Activated gamma-delta T cell treated with Interleukin-2 at 50 U/mL for 16 hours (primary cell): ENCODE measurements at places on chromosomes 1 and 21.

- DNase-seq = no peak
Observed at GRCh38 chr21:14559102-14559501, 13.0 kb upstream of the SAMSN1 start.

DNA sequence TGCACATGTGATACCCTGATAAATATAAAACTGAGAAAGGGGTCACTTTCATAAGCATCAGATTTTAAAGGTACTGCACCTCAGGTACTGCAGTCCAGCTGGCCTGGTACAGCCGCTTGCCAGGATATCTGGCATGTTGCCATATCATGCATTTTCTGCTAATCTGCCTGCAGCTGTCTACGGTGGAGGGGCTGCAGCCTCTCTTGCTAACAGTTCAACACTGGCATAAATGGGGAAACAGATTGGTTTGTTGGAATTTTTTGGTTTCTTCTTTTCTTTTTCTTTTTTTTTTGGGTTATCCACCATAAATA is 71.5 kb downstream of the MIS18A start:
- DNase-seq = no peak

GRCh38 chr1:111448482-111448917 is 556 bp downstream of the WDR77 start:
- DNase-seq = no peak

DNA sequence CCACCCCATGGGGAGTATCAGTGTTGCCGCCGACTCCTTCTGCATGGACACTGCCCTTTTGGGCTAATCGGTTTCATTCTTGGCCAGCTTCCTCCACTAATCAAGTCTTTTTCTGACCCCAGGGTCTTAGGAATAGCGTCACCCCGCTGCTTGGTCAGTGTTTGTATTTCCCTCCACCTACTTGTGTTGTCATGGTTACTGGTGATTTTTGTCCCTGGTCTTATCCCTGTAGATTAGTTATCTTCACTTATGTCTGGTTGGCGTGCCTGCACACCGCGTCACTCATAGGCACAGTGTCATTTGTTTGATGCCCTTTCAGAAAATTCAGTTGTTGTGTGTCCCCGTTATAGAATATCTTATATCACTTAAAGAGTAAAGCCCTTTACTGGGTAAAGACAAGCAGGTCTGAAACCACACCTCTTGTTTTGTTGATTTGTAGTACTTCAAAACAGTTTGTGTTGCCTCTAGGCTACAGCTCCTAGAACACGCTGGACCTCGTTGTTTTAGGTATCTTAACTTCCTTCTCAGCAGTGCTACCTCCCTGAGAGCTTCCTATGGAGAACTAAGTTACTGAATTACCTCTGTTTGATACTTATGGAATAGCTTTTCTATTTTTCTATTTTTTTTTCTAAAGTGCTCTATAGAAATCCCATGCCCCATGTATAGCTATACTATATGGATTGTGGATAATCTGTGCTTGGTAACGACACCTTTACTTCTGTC is 868 bp downstream of the PPP1R12B start:
- no peak for DNase-seq

- DNase-seq = no peak
Observed at GRCh38 chr21:37792046-37792445, 124.2 kb downstream of the KCNJ6 start.

GRCh38 chr21:25561668-25562641 is 45.3 kb downstream of the MRPL39 start:
- DNase-seq = peak; percentile 54

- peak; percentile 15 for DNase-seq
Observed at GRCh38 chr1:203627851-203628200, 1.2 kb downstream of the ATP2B4 start.

DNA sequence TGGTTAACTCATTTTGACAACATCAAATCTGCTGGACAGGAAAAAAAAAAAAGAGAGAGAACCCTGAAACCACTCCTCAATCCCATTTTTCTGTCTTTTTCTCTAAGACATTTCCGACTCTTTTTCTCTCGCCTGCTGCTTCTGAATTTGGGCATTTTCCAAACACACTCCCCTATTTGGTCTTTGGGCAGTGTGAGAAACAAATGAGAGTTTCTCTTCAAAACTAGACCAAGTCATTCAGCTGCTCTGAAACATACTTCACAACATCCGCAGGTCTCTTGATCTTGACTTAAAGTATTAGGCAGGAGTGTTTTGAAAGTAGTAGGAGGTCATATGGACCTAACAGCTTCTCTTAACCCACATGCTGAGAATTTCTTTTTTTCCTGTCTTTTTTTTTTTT is 364.8 kb upstream of the ESRRG start:
- DNase-seq = no peak

DNA sequence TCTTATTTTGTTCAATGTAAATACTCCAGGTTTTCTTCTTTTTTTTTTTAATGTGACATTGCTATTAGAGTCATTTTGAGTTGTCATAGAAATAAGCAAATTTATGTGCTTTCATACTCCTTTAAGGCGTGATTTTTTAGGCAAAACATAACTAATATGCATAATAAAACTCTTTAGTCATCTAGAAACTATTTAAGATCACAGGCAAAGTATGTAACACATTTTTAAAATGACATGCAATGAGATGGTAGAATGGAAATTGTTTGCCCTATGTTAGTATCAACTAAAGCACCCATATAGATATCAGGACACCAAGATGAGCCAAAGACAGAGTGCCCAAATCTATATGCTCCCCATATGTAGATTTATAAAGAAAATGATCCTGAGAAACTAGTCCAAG is 41.5 kb upstream of the SGIP1 start:
- no peak for DNase-seq

- DNase-seq = no peak
Observed at GRCh38 chr1:47424336-47424982, 8.4 kb downstream of the FOXE3 start.

- no peak for DNase-seq
Observed at GRCh38 chr1:97332716-97333115, 588.1 kb downstream of the DPYD start.
